SJSA1 (cell line): ENCODE measurements at places on chromosomes 16 and 17.

DNA sequence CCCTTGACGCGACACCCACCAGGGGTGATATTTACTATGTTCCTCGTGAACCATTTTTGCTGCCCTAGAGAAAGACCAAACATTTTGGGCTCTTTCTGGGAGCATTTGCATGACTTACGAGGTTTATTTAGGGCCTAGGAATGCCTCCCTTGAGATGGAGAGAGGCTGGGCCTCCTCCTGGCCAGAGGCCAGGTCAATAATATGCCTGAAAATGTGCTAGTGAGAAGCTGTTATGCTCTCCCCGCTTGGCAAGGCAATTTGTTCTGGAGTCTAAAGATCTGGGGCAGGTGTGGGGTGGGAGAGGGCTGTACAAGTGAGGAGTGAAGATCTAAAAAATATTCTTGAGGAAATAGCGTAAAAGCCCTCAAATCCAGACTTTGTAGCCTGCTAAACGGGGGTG is 587.3 kb upstream of the CDH5 start:
- no peak for DNase-seq

- DNase-seq, result no peak
These were observed 14.3 kb downstream of the VASN start for GRCh38 chr16:4385789-4386450.

DNA sequence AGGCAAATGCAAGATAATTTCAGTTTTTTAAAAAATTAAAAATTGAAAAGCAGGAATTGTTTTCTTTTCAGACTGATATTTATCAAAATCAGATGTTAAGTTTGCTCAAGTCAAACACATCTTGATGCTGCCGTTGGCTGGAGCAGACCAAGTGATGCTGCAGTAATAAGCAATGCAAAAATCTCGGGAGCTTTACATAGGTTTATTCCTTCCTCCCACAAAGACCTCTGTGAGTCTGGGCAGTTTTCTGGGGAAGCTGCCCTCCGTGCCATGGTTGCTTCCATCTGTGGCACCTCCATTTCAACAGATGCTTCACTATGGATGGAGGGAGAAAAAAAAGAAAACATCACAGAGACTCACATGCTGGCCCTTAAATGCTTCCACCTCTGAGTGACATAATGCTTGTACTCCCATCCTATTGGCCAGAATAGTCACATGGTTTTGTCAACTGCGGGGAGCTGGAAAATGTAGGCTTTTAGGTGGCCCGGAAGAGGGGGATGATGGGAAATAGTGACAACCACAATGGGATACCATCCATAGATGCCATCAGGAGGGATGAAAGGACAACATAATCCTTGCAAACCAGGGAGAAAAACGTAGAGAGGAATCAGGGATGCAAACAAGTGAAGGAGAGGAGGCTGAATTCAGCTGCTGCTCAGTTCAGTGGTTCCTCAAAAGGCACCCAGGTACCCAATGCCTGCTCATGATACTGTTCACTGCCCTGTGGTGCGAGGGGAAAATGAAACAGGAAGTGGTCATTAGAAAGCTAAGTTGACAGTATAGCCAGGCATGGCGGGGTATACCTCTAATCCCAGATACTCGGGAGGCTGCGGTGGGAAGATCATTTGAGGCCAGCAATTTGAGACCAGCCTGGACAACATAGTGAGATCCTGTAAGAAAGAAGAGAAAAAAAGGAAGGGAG is 13.5 kb upstream of the ERCC4 start:
- DNase-seq, result no peak

- no peak for DNase-seq
These were observed 7.7 kb downstream of the PSMD7 start for GRCh38 chr16:74304164-74304834.

DNA sequence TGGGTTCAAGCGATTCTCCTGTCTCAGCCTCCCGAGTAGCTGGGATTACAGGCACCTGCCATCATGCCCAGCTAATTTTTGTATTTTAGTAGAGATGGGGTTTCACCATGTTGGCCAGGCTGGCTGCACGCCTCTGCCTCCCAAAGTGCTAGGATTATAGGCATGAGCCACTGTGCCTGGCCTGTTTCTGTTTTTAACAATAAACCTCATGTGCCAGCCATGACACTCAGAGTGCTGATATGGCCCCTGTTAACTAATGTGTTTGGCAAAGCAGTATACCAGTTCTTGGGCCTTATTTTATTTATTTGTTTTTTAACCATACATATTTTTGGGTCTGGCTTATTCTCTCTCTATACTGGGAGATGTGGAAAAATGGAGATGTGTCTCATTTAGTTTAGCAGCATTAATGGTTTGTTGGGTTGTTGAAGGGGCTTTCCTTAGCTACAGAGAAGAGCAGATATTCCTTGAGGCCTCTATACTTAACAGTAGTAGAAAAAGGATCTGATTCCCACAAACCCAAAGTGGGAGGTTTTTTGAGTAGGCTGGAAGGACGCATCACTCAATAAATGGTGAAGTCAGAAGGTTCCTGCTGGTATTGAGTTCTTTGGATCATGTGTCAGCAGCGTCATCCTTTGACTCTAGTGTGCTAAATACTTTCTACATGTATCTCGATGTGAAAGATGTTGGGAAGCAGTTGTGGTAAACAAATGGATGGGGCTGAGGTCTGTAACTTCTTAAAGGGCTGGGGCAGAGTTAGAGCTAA is 16.2 kb upstream of the CDK5R1 start:
- DNase-seq, result no peak

GRCh38 chr17:28938552-28938951 is 12.8 kb downstream of the PHF12 start:
- no peak for DNase-seq

DNA sequence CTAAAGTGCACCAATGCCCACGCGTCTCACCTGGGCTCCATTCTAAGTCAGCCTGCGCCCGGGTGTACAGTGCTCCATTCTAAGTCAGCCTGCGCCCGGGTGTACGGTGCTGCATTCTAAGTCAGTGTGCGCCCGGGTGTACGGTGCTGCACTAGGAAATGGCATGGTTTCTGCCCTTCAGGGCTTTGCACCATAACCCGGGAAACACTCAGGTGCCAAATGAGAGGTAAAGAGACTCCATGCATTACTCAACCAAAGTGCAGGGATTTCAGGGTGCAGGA is 29.2 kb upstream of the FASN start:
- DNase-seq, result no peak

GRCh38 chr17:4899341-4900230 is at the start of gene C17orf107:
C17orf107 (plus strand) TSS chr17:4899536; CDS start chr17:4899763, 227 bp downstream.
- DNase-seq, result no peak

DNA sequence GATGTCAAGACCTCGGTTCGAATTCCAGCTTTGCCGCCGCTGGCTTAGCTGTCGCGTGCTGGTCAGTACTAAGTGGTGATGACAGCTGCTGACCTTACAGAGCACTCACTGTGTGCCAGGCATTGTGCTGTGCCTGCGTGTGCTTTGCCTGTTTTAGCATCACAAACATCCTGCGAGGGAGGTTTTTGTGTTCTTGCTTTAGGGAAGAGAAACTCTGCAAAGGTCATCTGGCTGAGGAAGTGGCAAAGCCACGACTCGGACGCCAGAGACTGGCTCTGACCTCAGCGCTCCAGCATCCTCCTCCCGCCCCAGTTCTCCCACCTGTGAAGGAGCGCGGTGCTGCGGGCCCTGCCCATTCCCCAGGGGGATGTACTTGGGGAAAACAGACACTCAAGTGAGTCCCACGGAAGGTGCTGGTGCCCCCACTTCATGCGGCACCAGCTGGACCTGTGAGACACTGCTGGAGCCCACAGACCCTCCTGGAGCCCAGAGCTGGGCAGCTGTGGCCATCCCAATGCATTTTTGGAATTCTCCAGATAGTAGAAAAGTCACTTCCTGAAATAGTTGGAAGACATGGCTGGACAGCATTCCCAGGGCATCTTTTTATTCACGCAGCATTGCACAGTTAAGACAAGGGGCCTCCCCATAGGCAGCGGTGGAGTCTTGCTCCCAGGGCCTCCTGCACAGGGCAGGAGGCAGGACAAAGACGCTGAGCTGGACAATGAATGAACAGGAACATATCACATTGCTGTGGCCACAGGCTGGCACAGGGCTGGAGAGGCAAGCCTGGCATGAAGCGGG is 20.0 kb upstream of the HERPUD1 start:
- no peak for DNase-seq

- DNase-seq, result peak; percentile 56
These were observed 412 bp downstream of the EPN2 start for GRCh38 chr17:19237389-19238166.

DNA sequence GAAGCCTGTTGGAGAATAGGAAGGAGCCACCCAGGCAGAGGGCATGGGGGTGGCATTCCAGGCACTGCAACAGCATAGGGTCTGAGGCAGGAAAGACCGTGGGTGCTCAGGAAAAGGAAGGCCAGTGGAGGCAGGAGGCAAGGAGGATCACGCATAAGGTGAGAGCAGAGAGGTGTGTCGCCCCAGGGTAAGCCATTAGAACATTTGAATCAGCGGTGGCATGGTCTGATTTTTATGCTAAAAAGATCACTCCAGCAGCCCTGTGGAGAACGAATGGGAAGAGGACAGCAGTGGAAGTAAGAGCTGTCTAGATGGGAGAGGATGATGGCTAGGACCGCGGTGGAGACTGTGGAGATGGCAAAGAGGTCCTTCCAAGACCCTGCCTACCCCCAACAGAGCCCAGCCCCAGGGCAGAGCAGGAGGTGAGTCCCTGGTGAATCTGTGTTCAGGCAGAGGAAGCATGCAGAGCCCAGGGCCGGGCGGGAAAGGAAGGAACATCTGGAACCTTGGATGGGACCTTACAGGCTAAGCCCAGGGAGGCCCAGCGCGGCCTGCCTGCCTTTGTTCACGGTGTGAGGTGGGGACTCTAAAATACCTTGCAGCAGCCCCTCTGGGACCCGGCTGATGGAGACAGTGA is 7.8 kb downstream of the LPO start:
- no peak for DNase-seq

- DNase-seq, result no peak
These were observed 21.7 kb downstream of the FOXN1 start for GRCh38 chr17:28527859-28528258.

DNA sequence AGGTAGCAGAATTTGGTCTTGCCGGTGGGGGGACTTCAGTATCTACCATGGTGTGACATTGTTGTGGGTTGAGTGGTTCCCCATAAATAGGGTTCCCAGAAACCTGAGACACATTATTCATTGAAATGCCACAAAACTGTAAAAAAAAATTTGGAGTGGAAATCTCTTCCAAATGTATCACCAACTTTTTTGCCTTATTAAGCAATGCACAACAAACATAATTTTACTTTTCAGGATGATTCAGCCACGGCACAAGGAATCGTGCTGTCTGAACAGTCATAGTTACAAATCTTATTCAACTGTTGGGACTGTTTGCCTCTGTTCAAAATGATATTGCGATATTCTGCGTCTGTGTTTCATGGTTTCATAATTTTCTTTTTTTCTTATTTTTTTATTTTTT is 181.2 kb downstream of the NTN1 start:
- no peak for DNase-seq

DNA sequence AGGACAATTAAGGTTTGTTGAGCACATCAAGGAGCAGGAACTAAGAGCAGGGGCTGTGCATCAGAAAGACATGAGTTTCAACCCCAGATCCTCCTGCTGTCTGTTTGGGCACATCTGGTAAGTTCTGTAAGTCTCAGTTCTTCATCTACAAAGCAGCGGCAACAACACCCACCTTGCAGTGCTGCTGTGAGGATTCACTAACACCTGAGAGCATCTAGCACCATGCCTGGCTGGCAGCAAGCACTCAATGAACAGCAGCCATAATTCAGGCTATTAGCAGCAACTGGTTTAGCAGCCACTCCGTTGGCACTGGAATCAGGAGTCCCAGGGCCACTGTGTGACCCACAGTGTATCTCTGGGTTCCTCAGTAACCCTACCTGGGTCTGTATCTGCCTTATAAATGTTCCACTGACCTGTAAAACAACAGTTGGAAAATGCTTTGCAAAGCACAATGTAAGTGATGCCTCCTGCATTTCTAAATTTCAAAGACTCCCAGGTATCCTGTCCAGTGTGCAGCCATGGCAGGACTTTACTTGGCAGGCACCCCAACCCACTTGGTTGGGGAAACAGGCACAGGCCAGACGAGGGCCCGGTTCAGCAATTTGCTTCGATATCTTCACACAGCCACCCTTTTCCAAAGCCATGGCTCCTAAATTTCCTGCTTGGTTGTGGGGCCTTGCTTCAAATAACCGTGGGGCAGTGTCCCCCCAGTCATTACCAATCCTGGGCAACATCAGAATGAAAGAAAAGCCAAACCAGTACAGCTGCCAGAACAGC is 4.2 kb downstream of the ST3GAL2 start:
- DNase-seq, result no peak
